ENCODE measurements at places on chromosomes 11 and 22.

- no peak for DNase-seq
Observed at GRCh38 chr11:13596611-13597326, 71.7 kb upstream of the FAR1 start.

- no peak for DNase-seq
Observed at GRCh38 chr11:64244107-64244506, 2.6 kb downstream of the PPP1R14B start.

DNA sequence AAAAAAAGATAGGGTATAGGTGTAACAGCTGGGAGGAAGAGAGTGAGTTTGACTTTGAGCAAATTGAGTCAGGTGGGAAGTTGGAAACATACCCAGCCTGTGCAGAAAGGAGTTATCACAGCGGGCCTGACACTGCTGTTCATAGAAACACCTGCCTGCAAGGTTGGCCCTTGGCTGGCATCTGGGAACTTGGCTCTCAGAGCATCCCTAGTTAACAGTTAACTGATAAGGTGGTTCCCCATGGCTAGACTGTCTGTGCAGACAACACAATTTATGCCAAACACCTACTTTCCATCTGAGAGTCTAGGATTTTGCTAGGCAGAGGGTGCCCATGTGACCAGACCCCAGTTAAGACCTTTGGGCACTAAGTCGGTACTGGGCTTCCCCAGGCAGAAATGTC lies 31.4 kb downstream of the ADAMTS8 start:
- DNase-seq, result peak; percentile 16

- DNase-seq, result no peak
Observed at GRCh38 chr11:44998051-44998450, 47.4 kb upstream of the TP53I11 start.

DNA sequence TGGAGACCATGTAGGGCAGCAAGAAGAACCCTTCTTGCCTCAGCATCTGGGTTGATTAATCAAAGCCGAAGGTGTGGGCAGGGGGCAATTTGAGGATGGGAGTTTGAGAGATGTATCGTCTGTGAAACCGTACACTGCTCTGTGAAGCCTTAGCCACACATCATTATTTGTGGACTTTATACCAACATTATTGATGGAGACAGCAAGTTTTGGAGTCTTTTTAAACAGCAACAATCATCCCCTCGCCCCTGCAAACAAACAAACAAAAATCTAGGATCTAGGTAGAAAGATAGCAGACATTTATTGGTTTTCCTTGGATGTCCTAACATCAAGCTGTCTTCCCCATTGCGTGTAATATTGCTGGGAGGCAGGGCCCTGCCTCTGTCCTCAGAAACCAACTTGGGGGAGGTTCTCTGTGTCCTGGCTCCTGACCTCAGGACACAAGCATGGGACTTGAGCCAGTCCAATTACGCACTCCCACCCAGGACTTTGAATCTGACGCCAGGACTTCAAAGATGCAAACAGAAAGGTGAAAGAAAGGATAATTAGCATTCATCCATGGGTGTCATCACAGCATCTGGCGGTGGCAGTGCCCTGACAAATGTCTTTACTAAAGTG lies 61.6 kb upstream of the PLET1 start:
- DNase-seq, result peak; percentile 53

- DNase-seq, result no peak
Observed at GRCh38 chr11:117337076-117337475, 9.4 kb downstream of the CEP164 start.

DNA sequence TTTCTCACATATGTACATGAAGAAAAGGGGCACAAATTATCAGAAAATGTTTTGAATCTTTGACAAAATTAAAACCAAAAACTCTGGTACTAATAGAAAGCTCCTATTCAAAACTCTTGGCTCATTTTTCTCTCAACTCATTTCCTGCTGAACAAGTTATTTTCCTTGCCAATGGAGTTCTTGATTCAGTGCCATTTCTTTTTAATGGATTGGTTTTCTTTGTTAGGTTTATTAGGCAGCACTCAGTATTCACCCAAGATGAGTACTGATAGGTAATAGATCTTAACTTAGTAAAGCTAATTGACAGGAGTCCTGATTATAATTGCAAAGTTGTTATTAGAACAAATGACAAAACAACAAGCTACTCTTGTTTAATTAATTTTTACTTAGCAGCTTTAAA lies 279.4 kb upstream of the PDGFD start:
- DNase-seq, result no peak

DNA sequence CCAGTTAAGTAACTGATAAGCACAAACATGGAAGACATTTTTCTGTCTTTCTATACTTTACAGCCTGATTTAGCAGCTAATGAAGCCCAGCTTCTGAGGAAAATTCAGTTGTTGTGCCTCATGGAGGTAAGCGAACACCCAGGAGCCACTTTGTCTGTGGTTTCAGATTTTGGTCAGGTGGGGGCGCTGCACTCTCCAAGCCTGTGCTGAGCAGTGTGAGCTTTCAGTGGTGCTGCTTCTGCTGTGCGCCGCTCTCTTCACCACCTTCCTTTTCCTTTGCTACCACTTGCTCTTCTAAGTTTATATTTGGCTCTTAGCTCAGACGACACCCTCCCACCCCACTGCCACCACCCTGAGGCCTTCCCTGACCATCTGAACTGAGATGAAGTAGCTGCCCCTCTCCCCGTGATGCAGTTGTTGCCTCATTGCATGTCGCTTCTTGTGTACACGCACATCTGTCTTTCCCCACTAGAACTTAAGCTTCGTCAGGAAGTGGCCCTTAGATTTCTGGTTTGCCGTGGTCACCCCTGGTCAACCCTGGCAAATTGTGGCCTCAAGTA lies 14.0 kb downstream of the PSMD13 start:
- peak; percentile 70 for DNase-seq

DNA sequence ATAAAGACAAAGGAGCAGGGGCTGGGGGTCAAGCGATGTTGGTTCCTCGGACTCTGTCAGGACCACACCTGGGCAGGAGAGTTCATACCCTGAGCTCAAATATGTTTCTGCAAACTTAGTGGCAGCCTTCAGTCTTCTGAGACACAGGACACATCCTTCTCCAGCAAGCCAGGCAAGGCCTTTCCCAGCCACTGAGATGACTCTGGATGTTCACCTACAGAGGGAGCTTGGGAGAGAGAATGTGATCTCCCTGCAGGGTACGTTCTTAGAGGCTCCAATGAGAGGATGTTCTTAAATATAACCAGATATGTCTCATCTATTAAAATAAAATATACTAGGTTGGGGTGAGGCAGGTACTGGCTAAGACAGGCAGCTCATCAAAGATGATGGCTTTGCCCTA lies 461.5 kb downstream of the OPCML start:
- DNase-seq, result no peak

GRCh38 chr22:22823131-22823810 lies 64.3 kb upstream of the IGLL5 start:
- no peak for DNase-seq

GRCh38 chr11:5564259-5565019 lies 16.1 kb upstream of the OR52H1 start:
- DNase-seq, result no peak

- no peak for DNase-seq
Observed at GRCh38 chr11:47860536-47860935, 12.4 kb upstream of the NUP160 start.

Data from small intestine (tissue), 16 donors.